NCI-H1092 treated with DMSO at 0.1 percent for 48 hours (cell line): ENCODE measurements at places on chromosomes 16 and 17.

- DNase-seq, result no peak
Measured at GRCh38 chr16:56625943-56626654, 518 bp downstream of the MT1E start.

DNA sequence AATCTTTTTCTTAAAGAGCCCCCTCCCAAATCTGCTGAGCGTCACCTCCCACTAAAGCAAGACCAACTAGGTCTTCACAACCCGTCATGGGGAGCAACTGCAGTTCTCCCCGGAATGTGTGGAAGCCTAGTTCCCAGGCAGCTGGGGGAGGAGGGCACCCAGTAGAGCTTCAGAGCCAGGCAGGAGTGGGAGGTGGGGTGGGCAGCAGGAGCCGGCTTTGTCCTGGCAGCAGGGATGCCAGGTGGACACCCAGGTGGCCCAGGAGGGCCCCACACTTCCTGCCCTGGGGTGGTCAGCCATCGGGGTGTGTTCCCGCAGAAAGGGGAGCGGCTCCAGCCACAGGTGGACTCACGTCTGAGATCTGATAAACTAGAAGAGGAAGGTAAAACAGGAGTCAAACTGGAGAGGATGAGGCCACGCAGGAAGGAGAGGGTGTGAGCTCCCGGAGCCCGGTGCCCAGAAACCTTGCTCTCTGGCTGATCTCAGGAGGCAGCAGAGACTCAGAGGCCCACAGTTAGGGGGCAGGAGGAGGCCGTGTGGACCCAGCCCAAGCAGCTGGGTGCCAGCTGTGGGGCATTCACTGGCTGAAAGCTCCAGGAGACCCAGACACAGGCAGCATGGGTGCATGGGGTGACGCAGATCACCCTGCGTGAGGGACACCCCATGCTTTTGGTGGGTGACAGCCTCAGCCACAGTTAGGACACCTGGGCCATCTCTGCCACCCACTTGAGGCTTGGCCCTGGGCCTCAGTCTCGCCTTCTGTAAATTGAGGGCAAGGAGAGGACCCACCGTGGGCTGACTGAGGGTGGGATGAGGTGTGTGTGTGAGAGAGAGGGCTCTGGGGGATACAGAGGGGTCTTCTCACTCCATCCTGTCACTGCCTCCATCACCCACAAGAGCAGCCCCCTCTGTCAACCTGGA lies 260.8 kb upstream of the TNRC6C start:
- DNase-seq, result no peak

GRCh38 chr17:6701719-6702118 lies 11.4 kb downstream of the SLC13A5 start:
- no peak for DNase-seq

DNA sequence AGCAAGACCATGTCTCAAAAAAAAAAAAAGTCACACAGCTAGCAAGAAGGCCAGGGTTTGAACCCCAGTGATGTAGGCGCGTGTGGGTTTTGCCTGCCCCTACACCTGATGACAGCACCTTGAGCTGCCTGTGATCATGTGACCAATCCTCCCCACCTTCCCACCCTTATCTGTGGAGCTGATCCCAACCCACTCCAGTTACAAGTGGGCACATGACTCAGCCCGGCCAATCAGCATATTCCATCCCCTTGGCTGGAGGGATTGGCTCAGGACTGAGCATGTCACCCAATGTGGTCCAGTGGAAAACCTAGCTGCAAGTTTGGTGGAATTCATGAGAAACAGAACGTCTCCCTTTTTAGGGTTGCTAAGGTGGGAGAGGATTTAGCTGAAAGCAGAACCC lies 6.6 kb downstream of the TMEM114 start:
- no peak for DNase-seq

DNA sequence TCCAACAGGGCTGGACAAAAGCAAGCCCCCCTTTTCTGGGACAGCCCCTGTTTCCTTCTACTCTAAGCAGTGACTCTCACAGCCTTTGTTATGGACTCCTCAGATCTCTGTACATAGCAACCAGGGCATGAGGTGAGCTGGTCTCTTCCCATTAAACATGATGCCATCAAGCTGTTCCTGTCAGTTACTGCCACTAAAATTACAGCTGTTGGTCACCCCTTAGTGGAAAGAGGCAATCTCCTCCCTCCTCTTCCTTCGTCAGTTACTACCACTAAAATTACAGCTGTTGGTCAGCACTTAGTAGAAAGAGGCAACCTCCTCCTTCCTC lies 95.2 kb upstream of the SMIM36 start:
- no peak for DNase-seq

DNA sequence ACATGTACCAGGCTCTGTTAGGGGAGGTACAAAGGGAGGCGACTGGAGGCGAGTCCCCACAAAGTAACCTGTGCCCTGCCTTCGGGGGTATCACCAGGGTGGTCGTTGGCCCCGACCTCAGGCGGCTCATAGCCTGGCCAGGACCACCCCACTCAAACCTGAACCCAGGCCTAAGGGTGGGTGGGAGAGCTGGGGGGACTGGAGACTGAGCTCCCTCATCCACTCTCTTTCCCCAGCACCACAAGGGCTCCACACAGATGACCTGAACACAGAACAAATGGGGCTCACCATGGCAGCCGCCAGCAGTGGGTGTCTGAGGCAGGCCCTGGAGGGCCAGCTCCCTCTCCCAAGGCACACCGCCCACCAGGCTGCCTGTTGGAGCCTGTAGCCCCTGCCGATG lies 120.6 kb upstream of the TNRC6C start:
- no peak for DNase-seq

GRCh38 chr17:48486557-48486956 lies 44.3 kb downstream of the HOXB1 start:
- DNase-seq, result no peak
